Fibroblast of skin of left quadriceps (primary cell): ENCODE measurements at places on chromosomes 13 and 19.
A peak's percentile ranks its signal among the peaks of the same experiment; 100 is the strongest.

DNA sequence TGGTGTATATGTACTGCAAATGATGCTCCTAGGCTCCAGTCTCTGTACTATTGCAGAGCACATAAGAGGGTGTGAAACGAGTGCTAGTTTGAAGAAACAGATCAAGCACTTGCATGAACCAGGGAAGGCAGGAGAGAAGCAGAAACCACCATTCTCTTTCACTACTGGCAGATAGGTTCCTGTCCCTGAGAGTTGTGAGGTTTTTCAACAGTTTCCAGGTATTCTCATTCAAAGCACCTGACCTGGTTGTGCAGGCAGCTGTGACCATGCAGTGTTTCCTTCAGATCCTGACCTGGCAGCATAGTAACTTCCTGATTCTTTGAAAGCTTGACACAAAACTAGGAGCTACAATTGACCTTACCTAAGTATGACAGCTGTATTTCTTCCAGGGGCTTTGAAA, 164.9 kb downstream of the UFM1 start:
- no peak for DNase-seq

GRCh38 chr19:34480971-34481841, at the start of gene WTIP:
TSS of gene WTIP (plus strand) at chr19:34481758. CDS start at chr19:34481975, 217 bp downstream.
- peak; percentile 81 for DNase-seq

- DNase-seq: no peak
Observed at GRCh38 chr13:77351315-77351714, 24.4 kb upstream of the MYCBP2 start.

- no peak for DNase-seq
Observed at GRCh38 chr13:101930331-101930730, 471.5 kb downstream of the FGF14 start.

DNA sequence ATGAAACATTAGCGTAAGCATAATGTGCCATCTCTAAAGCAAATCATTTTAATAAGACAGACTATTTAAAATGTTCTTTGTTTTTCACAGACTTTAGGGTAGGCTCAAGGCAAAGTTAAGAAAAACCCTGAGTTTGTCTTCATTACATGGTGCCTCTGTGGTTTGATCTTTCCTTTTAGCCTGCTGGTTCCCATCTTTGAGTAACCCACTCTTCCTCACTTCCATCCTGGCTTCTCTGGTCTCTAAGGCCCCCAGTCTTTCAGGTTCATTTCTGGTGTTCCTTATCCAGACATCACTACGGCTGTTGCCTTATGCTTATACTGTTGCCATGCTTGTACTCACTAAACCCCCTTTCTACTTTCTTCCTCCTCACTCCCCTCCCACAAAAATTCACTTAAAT, 38.4 kb downstream of the DACH1 start:
- DNase-seq: no peak

DNA sequence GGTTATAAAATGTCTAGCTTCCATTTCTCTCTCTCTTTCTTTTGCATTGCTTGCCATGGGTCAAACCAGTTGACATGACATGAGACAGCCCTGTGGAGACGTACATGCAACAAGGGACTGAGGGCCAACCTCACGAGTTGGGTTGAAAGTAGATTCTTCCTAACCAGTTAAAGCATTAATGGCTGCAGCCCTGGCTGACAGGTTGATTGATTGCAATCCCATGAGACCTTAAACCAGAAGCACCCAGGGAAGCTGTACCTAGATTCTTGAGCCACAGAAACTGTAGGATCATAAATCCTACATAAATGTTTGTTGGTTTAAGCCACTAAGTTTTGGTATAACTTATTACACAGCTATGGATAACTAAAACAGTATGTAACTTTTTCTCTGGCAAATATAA, 373.8 kb downstream of the DACH1 start:
- DNase-seq: no peak

- DNase-seq: peak; percentile 63
Observed at GRCh38 chr13:33183431-33184111, 102.0 kb downstream of the STARD13 start.

GRCh38 chr19:16373989-16374388, 49.4 kb downstream of the KLF2 start:
- DNase-seq: no peak

DNA sequence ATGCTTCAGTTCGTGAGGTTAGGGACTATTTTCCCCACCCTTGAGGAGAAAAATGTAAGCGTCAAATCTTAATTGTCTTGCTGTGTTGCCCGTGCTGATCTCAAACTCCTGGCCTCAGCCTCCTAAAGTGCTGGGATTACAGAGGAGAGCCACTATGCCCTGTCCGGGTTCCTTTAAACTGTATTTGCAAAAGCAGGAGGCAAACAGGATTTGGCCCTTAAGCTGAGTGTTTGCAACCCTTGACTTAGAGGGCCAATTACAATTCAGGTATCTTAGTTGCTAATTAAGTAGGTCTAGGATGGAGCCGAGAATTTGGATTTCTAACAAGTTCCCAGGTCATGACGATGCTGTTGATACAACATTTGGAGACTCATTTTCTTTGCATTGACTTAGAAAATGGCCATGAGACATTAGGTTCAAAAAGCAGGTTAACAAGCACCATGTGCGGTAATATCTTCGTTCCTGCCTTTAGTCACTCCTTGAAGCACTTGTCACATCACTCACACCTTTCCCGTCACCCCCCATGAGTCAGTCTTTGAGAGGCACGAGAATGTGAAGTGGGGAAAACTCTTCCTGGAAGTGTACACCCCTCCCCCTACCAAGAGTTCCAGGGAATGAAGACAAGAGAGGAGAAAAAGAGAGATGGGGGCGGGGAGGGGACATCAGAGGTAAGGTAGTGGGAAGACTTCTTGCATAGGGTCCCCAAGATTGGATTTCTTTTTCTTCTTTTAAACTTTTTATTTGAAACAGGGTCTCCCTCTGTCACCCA, 2.6 kb downstream of the NAPSA start:
- DNase-seq: no peak

DNA sequence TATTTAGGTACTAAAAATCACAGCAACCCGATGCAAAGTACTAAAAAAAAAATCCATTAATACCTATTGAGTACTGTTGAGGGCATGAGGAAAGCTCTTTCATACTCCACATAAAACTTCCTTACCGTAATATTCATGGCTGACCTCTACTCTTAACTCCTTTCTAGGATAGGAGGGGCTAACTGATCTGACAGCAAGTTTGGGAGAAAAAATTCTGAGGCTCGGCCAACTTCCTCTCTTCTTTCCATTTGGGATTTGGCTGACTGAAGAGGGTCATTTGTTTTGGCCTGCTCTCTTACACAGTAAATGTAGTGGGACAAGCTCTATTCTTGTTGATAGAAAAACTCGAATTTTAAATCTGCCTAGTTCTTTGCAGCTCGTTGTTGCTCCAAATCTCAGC, 9.4 kb upstream of the USPL1 start:
- no peak for DNase-seq

GRCh38 chr19:57888107-57888559, 704 bp downstream of the ZNF814 start:
- DNase-seq: no peak

DNA sequence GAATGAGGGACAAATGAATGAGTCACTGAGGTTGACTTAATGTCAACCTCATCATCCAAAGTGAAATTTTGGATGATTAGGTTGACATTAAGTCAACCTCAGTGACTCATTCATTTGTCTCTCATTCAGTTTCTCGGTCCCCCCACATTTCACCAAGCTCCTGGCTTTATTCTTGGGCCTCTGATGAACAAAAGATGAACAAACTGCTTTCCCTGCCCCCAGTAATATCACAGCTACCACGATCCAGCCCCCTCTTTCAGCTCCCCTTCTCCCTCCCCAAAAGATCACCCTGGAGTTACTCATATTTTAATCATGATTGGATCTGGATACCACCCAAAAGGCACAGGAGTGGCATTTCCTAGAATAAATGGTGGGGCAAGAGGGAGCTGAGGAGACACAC, 10.8 kb downstream of the CEACAM18 start:
- no peak for DNase-seq

- peak; percentile 17 for DNase-seq
Observed at GRCh38 chr13:31012655-31013024, 80.2 kb downstream of the TEX26 start.

- DNase-seq: no peak
Observed at GRCh38 chr19:49398001-49398615, 10.1 kb downstream of the KASH5 start.

GRCh38 chr13:99312493-99312883, 5.3 kb upstream of the GPR183 start:
- peak; percentile 65 for DNase-seq

GRCh38 chr19:53868091-53868891, 608 bp downstream of the MYADM start:
- no peak for DNase-seq

GRCh38 chr19:15072930-15073647, 8.9 kb upstream of the OR1I1 start:
- DNase-seq: no peak

GRCh38 chr19:33400856-33401682, 27.6 kb downstream of the CEBPG start:
- no peak for DNase-seq

GRCh38 chr13:67469623-67470022, 239.5 kb upstream of the PCDH9 start:
- no peak for DNase-seq

- DNase-seq: no peak
Observed at GRCh38 chr13:55553701-55554100, 1587.0 kb upstream of the PRR20A start.

DNA sequence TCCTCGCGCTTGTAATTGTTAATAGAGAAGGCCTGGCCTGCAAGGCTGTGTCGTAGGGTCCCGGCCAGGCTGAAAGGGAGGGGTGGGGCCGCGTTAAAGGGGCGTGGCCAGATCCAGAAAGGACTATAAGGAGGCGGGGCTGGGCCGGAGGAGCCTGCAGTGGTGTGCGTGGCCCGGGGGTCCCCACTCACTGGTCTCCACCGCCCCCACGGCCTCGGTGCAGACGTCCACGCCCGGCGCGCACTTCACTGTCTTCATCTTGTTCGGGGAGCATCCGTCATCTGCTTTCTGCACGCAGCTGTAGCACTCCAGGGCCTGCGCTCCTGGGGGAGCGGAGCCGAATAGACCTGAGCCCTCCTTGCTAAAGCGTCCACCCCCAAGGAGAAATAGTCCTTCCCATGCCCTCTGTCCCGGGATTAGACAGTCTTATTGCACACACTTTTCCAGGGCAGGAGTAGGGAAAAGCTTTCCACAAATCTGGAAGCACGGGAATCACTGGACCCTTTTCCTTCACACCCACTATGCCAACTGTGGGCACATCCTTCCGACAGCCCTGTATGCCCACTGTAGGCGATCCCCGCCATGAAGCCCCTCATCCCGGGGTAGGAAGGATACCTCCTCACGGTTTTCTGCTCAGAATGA, 1.2 kb downstream of the LYPD3 start:
- DNase-seq: no peak

DNA sequence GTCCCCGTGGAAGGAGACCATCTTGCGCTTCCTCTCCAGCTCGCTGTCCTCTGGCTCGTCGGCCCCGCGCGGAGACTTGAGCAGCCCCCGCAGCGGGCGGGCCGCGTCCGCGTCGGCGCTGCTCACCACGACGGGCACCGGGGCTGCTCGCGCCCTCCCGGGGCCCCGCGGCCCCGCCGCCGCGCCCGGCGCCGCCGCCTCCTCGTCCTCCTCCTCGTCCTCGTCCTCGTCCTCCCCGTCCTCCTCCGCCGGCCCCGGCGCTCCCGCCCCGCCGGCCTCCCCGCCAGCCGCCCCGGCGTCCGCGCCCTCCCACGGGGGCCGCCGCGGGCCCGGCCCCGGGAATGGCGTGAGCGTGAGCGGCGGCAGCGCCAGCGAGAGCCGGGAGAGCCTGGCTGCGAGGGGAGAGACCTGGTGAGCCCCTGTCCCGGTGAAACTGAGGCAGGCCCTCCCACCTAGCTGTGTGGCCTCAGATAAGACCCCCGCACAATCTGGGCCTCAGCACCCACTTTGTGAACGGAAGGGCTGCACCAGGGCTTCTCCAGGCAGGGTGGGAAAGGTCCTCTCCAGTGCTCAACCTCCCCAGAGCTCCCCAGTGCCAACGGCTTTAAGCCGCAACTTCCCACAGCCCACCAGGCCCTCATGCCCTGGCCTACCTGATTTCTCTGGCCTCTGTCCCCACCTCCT, 17.8 kb downstream of the LMTK3 start:
- no peak for DNase-seq

DNA sequence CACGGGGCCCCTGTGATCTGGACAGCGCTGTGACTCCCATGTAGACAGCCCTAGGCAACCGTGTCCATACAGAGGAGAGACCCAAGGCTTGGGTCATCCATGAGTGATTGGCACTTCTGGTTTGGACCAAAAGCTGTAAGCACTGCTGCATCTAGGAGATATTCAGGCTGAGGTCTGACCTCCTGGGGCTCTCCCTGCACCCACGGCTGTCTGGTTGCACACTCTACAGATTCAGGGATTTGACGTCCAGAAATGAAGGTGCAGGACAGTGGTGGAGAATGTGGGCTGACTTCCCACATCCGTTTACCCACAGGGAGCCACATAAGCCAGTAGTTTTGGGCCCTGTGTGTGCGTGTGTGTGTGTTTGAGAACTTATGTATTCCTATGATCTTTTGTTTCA, 76.2 kb upstream of the ARHGEF7 start:
- no peak for DNase-seq

DNA sequence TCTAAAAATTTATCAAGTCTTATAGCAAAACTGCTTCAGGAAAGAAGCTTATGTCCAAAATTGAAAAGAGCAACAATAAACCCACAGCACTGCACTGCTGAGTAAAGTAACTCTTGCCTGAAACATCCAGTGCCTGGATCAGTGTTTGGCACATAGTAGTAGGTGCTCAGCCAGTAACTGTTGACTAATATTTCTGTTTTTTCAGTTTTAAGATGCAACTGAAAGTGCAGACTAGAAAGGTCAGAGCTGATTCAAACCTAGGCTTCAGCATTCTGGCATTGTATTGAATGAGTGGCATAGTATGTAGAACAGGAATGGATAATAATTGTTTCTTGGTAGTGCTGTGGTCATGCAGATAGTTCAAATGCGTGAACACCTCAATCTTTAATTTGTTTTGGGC, 67.6 kb downstream of the UBL3 start:
- no peak for DNase-seq
